ENCODE measurements at places on chromosomes 2 and 18.

GRCh38 chr18:64936671-64937070 lies 787.8 kb upstream of the LINC00305 start:
- no peak for DNase-seq

DNA sequence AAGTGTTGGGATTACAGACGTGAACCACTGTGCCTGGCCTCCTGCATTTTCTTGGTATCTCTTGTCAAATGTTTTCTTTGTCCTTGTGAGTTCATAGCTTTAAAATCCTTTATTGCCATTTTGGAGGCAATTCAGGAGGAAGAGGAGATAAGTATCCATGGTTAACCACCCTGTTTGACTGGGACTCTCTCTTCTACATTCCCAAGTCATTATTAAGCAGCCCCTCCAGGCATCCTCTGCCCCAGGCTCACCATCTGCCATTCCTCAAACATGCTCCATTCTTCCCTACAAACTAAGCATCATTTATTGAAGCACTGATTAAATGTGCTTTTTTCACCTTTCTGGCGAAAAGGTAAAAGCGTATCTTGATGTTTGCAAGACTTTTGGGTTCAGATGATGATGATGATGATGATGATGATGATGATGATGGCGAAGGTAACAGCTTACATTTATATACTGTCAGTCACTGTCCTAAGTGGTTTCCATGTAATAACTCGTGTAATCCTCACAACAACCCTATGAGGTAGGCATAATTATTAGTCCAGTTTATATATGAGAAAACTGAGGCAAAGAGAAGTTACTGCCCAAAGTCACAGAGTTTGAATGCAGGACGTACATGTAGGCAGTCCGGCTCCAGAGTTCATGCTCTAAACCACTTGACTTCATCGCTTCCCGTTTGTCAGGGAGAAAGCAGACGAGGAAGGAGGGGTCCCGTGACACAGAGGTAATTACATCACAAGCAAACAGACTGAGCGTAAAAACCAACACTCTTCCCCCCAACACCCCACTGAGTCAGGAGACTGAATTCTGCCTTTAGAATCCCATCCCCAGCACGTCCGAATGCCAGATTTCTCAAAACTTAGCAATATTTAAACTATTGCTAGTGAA lies 69.7 kb upstream of the ACKR3 start:
- no peak for DNase-seq

- DNase-seq: no peak
Measured at GRCh38 chr2:94873362-94874276, 2.4 kb downstream of the TEKT4 start.

GRCh38 chr2:30226144-30227032 lies 4.9 kb upstream of the LBH start:
- DNase-seq: no peak

DNA sequence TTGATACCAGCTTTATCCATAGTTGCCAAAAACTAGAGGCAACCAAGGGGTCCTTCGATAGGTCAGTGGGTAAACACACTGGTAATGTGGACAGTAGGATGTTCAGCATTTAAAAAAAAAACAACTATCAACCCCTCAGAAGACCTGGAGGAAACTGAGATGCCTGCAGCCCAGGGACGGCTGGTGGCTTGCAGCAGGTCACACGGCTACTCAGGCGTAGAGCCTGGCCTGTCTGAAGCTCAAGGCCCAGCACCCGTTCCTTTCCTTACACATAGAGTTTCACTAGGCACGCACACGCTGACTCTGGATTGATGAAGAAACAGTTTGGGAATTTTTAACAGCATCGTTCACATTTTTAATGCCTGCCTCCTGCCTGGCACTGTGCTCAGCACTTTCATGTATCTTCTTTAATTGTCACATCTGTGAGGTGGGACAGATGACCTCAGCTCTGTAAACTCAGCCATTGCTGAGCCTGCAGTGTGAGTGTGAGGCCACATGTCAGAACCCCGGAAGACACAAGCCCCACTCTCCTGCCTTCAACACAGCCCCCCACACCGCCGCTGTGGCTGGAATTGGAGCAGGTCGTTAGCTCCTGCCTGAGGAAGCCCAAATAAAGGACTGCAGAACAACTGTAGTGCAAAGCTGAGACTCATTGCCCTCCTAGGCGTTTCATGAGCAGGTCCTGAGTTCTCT lies 40.7 kb downstream of the TRAPPC12 start:
- DNase-seq: no peak

GRCh38 chr2:214203744-214204289 lies 207.0 kb upstream of the VWC2L start:
- DNase-seq: no peak

GRCh38 chr18:63596964-63597363 lies 9.8 kb downstream of the SERPINB13 start:
- DNase-seq: no peak

DNA sequence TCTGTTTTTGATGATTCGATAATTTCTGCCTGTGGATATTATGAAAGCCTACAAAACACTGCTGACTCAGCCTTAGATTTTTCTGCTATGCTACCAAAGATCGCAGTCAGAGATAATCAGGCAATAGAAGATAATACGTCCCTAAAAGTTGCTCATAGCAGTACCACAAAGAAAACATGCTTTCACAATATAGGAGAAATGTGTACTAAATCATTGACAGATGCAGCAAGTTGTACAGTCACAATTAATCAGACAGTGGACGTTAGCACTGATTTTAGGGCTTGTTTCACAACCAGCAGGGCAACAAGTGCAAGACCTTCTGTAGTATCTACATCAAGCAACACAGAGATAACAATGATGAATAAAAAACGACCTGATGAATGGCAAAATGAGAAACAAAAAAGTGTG lies 19.5 kb downstream of the RBM44 start:
- no peak for DNase-seq

DNA sequence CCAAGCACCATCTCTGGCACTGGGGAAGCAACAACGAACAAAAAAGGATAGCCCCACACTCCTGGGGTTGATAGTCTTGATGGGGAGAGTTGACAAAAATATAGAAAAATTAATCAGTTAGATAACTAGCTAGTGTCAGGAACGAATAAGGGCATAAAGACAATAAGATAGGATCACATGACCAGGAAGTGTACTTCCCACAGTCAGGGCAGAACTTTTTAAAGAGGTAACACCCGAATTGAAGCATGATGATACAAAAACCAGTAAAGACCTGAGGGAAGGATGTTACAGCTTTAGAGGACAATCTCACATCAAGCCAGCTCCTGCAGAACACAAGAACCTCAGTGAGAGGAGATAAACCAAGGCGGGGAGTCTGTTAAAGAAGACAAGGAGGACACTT lies 295.4 kb upstream of the CRIM1 start:
- no peak for DNase-seq

- DNase-seq: no peak
Measured at GRCh38 chr2:197204519-197205250, 105.9 kb downstream of the ANKRD44 start.

GRCh38 chr2:120559401-120559800 lies 176.3 kb upstream of the GLI2 start:
- no peak for DNase-seq

- DNase-seq: no peak
Measured at GRCh38 chr2:120592084-120592483, 143.6 kb upstream of the GLI2 start.

GRCh38 chr2:240021488-240022104 lies 3.5 kb downstream of the NDUFA10 start:
- DNase-seq: peak; percentile 79

GRCh38 chr18:429030-429429 lies 71.5 kb downstream of the COLEC12 start:
- DNase-seq: no peak

DNA sequence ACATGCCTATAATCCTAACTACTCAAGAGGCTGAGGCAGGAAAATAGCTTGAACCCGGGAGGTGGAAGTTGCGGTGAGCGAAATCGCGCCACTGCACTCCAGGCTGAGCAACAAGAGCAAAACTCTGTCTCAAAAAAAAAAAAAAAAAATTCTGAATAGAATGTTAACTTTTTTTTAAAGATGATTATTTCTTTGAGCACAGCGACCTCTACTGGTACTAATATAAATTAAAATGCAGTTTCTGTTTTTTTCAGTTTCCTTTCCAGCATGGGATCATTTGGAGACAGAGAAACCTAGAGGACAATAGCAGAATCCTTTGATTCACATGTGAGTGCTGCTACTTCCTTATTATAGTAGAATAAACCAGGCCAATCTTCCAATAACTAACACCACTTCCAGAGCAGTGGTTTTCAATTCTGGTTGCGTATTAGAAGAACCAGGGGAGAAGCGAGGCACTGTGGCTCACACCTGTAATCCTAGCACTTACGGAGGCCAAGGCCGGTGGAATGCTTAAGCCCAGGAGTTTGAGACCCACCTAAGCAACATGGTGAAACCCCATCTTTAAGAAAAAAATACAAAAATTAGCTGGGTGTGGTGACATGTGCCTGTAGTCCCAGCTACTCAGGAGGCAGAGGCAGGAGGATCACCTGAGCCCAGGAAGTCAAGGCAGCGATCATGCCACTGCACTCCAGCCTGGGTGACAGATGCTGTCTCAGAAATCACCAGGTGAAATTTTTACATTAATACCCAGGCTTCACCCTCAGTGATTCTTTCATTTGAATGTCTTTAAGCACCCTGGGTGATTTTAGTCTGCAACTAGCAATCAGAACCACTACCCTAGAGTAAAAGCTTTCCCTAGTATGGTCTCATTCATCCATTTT lies 10.1 kb downstream of the SRSF7 start:
- DNase-seq: no peak

DNA sequence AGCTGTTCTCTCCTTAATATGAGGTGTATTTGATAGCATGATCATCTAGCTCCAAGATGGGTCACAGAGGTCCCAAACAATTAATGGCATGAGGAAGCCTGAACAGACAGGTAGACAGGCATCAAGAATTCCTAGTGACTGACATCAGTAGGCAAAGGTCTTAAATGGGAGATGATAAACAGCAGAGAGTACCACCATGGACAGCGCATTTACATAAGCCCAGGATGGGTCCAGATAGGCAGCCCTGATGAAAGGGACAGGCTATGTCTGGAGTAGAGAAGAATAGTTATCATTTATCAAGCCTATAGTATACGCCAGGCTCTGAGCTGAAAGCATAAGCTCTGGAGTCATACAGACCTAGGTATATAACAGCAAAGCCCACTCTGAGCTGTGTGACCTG lies 434.7 kb upstream of the SETBP1 start:
- no peak for DNase-seq

- no peak for DNase-seq
Measured at GRCh38 chr2:10255189-10256030, 47.3 kb upstream of the HPCAL1 start.

GRCh38 chr2:106147159-106147558 lies 46.9 kb downstream of the UXS1 start:
- DNase-seq: no peak

- no peak for DNase-seq
Measured at GRCh38 chr2:174495365-174496012, 8.7 kb upstream of the GPR155 start.

- no peak for DNase-seq
Measured at GRCh38 chr2:8382485-8382884, 299.4 kb upstream of the ID2 start.

DNA sequence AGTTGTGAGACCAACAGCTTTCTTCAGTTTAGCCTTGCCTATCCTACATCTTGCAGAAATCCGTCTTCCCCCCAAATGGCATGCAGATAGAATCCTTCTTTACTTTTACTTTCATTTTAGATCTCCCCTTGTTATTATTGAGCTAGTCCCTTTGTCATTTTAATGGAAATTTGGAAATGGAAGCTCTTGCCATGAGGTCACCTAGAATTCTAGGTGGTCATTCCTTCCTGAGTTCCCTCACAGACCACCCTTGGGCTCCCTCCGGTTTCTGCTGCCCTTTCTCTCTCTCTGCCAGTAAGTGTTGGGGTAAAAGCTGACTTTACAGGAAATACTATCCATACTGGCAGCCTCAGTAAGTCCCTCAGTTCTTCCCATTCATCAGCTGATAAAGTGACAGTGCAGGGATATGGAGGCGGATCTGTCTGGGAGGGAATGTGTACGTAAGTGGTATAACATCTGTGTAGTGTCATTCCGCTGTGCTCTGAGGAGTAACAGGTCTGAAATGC lies 30.2 kb downstream of the ARHGAP25 start:
- DNase-seq: no peak

DNA sequence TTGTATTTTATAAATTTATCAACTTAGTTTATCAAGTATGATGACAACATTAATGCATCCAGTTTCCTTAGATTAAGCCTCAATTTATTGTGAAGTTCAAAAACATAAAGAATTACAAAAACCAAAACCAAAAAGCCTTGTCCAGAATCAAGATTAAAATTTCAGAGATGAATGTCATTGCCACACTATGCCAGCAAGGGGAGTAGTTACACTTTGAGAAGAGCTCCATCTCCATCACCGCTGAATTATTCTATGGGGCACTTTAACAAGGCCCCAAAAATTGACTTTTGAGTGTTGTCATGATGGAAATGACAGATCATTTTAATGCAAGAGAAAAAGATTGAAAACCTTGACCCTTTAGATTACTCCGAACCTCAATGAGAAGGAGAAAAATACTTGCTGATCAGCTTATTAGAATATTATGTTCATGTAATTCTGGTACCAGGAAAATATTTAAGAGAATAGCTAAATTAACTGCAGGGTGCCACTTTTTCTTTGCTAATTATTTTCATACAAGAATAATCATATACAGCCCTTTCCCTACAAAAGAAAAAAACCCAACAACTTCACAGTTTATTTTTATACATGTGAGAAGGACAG lies 152.5 kb upstream of the AQP4 start:
- no peak for DNase-seq

- DNase-seq: no peak
Measured at GRCh38 chr18:42106784-42107183, 151.8 kb downstream of the PIK3C3 start.

DNA sequence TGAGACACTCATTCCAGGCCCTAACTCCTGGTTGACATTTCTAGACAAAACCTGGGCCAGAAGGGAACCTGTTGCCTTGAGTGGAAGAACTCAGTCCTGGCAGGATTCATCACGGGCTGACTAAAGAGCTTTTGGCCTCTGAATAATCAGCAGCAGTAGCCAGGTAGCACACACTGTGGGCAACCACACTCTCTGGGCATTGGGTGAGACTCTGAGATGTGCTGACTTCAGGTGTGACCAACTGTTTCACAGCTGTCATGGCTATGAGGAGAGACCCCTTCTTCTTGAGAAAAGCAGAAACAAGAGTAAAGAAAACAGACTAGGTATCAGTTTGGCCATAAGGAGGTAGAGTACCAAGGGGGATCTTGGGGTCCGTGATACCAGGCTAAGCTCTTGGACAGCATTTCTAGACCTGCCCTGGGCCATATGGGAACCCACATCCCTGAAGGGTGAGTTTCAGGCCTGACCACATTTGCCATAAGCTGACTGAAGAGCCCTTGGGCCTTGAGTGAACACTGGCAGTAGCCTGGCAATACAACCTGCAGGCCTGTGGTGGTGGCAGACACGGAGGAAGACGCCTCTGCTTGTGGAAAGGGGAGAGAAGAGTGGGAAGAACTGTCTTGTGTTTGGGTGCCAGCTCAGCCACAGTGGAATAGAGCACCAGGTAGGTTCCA lies 230.9 kb downstream of the DLGAP1 start:
- no peak for DNase-seq

- DNase-seq: no peak
Measured at GRCh38 chr2:66805016-66805865, 370.3 kb downstream of the MEIS1 start.
